ENCODE measurements at places on chromosomes 16 and 17. TPM values are rescaled to one million over a fixed set of nuclear protein-coding genes. Genes with fewer than 3 reads are reported as not detected.

Gene ADAD2
- not detected for total RNA-seq

Gene MYADML2
- total RNA-seq: not detected

Gene GPR179
- total RNA-seq: 0.02 TPM

Gene EVI2A
- total RNA-seq: 45.9 TPM

Gene CHST4
- total RNA-seq: not detected
